GF-D8 (cell line): ENCODE measurements at places on chromosomes 1 and 21.
A peak's percentile ranks its signal among the peaks of the same experiment; 100 is the strongest.

- DNase-seq, result no peak
These were observed 25.7 kb downstream of the LHX4 start for GRCh38 chr1:180255536-180256340.

DNA sequence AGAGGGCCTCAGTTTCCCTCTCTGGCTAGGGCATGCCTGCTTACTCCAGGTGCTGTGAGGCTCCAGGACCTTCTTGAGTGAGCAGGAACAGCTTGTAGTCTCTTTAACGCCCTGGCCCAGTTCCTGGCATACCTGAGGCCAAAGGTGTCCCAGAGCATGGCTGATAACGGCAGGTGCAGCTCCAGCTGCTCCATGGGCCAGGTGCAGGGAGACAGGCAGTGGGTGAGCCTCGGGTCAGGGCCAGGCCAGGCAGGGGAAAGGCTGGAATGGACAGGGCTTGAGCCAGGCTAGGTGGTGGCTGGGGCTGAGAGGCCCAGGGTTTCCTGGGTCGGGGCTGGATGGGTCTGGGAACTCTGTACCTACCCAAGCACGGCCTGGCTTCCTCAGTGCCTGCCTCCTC, 18.3 kb downstream of the EDN2 start:
- no peak for DNase-seq

DNA sequence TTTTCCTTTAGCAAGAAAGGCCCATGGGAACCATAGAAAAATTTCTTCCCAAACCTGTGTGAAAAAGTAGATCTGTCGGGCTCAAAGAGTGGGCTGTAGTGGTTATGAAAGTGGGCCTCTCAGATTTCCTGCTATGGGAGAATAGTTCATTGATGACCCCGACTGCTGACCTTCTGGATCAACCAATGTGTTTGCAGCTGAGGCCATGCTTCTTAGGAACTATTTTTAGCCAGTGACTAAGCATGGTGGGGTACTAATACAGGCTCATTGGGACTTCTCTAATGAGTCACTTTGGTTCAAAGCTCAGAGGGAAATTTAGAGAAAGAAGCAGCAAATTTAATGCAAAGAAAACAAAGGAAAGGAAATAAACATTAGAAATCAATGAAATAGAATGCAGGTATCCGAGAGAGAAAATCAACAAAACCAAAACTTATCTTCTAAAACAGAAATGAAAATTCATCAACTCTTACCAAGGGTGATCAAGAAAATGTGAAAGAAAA, 12.6 kb upstream of the PSMA5 start:
- no peak for DNase-seq

DNA sequence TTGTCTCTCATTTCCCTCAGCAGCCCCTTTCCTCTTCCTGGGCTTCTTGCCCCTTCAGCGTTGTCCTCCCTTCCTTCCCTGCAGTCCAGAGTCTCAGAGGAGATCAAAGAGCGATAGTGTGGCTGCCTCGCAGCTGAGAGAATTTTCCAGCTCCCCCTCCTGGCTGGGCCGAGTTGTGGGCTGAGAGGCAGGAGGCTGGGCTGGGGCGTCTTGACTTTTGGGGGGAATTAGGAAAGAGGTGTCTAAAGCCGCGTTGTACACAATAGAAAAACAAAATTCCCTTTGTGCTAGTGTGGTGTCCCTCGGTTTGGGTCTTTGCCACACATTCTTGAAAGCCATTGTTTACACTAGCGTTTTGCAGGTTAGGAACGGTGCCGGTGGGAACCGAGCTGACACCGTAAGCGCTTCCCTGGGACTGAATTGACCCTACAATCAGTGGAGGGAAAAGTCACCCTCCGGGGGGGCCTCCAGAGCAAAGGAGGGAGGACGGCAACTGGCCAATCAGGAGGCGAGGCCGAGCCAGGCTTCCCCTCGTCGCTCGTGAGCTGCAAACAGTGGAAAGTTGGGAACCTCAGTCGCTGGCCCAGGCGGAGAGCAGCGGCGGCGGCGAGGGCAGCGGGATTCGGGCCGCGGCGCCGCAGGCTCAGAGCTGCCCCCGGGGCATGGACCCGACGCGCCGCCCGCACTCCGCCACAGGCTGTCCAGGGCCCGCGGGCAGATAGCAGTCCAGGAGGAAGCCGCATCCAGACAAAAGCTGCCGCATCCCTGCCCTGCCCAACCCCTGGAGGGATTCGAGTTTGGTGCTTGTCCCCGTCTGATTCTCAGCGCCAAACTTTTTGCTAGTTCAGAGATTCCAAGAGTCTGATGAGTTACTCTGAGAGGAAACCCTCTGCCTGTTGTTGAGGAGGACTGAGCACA, at the start of gene HMCN1:
Gene HMCN1 (plus strand): TSS at position 574 of the 918 bp plus-strand sequence. CDS start 389 bp downstream, outside the sequence.
- DNase-seq, result no peak

DNA sequence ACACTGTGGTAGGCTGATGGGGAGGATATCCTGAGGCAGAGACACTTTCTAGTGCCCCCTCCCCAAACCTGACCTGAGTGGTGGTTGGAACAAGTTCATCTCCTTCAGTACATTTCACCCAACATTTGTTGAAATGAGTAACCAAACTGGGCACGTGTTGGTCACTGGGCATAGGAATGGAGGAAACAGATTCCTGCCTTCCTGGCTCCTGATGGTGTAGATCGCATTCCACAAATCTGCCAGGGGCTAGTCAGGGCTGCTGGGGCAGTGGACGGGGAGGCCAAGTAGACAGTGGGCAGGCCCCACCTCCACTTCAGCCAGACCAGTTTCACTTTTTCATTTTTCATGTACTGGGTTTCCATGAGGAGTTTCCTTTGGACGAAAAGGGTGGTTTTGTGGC, 16.5 kb upstream of the ALX3 start:
- no peak for DNase-seq

- no peak for DNase-seq
These were observed 15.9 kb upstream of the SLC19A1 start for GRCh38 chr21:45558044-45558721.

GRCh38 chr21:33419538-33420123, 16.4 kb downstream of the IFNGR2 start:
- no peak for DNase-seq

GRCh38 chr1:67097305-67097704, 37.5 kb downstream of the C1orf141 start:
- no peak for DNase-seq

- DNase-seq, result no peak
These were observed 23.5 kb upstream of the PRELP start for GRCh38 chr1:203451836-203452784.

- DNase-seq, result no peak
These were observed 13.4 kb downstream of the COP1 start for GRCh38 chr1:176193663-176194062.

- DNase-seq, result no peak
These were observed 122.0 kb downstream of the BEND5 start for GRCh38 chr1:48654606-48655210.

- peak; percentile 12 for DNase-seq
These were observed 153.4 kb downstream of the ETS2 start for GRCh38 chr21:38958940-38959691.

- DNase-seq, result no peak
These were observed 22.2 kb upstream of the ALG14 start for GRCh38 chr1:95094923-95095322.

GRCh38 chr1:61138921-61139774, 56.8 kb downstream of the NFIA start:
- no peak for DNase-seq

DNA sequence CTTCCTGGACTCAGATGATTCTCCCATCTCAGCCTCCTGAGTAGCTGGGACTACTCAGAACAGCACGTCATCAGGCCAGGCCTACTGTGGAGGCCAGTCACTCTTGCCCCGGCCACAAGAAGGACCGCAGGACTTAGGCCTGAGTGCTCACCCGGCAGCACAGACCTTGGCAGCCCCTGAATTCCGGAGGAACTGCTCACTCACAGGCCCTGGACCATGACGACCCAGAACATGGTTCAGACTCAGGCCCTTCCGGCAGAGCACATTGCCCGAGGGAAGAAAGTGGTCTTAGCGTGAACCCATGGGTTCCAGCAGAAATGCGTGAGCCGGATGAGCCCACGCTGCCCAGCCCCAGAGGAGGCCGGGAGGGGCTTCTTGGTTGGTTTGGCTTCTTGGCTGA, 177.3 kb upstream of the TMEM51 start:
- no peak for DNase-seq

DNA sequence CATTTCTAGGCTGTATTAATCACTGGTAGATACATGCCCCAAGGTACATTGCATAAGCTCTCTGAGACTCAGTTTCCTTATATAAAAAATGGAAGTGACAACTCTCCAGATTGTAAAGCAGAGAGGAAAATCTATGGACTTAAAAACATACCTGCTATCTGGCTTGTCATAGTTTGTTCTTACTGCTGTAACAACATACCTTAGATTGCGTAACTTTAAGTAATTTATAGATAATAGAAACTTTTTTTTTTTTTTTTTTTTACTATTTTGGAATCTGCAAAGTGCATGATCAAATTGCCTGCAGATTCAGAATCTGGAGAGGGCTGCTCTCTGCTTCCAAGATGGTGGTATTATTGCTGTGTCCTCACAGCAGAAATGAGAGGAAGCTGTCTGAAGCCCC, 827.7 kb upstream of the BRINP3 start:
- no peak for DNase-seq

DNA sequence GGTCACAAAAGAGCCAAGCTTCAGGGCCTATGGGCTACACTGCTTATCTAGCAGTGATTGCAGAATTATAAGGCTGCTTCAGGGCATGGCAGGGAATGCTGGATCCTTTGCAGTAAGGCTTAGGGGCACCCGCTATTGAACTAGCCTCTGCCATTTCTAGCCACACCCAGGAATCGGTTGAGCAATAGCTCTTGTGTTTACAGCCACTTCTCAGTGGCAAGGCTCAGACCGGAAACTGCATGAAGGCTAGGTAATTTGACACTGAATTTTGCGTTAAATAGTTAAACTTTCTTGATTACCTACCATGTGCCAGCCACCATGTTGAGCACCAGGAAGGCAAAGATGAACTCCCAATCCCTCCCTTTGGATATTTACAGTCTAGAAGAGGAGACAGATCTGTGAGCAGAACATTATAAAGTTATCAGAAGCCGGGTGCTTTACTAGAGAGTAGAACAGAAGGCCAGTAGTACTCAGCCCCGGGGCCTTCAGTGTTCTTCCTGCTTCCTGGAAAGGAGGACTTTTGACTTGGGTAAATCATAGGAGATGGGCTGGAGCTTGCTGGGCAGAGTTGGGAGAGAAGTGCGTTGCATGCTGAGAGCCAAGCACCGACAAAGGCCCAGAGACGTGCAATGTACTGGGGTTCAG, 98.6 kb upstream of the LPGAT1 start:
- peak; percentile 71 for DNase-seq

DNA sequence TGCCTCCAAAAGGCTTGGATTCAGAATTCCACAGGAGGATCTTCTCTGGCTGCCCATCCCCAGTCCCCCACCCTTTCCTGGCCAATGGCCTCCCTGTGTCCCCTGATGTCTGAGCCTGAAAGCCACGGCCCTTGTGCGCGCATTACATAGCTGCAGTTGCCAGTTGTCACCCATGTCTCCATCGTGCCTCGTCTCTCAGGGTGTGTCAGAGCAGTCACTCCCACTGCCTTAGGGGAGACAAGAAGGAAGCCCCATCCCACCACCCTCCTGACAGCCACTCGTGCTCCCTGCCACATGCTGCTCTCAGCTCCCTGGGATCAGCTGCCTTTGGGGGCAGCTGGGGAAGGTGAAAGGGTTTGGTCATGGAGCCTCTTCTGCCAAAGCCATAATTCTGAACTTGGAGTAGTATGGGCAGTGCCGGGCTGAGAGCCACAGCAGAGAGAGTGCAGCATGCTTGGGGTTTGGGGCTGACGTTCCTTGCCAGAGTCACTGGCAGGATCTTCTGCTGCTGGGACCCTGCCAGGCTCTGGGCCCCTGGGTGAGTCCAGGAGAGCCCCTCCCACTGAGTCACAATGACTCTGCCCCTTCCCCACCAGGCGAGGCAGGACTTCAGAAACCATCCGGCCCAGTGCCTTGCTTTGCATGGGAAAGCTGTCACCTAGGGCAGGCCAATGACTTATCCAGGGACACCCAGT, 285.9 kb upstream of the VAMP3 start:
- DNase-seq, result no peak

DNA sequence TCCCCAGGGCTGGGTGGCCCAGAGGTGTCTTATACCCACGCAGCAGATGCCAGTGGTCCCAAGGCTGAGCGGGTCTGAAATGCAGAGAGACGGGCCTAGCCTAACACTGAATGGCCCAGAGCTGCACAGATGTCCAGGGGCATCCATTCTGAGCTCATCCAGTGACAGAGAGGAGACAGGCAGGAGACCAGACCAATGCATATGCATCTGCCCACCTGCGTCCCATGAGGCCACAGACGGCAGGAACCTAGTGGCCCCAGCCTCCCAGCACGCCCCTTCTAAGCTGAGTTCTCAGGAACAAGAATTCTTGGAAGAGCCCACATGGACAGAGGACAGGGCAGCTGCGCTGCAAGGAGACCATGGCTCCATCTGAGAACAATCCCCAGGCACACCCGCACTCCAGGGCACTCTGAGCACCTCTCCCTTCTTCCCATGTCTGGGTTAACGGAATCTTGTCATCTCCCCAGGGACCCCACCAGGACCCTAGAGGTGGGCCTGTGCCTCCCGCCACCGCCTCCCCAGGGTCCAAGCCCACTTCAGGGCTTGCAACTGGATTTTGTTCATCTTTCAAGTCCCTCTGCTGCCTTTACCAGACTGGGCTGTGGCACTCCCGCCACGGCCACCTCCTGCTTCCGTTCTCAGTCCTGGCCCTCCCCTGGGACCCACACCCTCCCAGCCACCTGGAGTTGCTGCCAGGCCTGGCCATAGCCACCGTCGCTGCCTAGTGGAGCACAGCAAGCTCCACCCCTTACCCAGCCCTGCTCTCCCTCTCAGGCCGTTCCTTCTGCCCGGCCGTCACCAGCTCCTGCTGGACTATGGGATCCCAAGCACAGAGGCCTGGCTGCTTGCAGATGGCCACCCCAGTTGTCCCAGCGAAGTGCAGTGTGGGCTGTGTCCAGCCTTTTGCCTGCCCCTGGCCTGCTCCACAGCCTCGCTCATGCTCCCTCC, 3.3 kb downstream of the WNT3A start:
- DNase-seq, result no peak

GRCh38 chr21:34073749-34074282, 438 bp downstream of the MRPS6 start:
- no peak for DNase-seq

- DNase-seq, result no peak
These were observed 61.0 kb downstream of the MAST2 start for GRCh38 chr1:45864167-45865106.

DNA sequence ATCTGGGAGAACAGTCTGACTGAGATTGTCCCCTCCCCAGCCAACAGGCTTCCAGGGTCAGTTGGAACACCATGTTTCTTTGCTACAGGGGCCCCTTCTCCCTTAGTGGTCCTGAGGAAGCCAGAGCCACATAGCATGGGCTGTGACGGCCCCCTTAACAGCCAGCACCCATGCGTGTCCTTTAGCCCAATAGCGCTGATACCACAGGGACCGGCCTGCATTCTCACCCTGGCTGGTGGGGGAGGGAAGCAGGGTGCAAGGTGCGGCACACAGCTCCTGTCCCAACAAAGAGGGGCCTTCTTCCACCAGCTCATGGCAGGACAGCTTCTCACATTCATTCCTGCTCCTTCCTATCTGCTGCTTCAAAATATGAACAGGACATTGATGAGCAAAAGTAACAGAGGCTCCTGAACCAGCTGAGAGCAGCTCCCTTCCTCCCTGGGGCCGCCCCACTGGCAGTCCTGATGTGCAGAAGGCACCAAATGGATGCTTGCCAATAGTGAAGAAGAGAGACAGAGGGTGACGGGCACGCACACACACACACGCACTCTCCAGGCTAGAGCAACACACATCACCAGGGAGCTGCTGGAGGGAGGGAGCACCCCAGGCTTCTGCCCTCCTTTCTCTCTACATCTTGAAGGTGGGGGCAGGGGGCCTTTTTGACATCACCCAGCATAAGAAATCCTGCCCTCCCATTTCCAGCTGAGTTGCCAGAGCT, 99.4 kb downstream of the CRYAA start:
- no peak for DNase-seq

GRCh38 chr1:247118946-247119446, 14.8 kb upstream of the ZNF669 start:
- DNase-seq, result no peak
